ENCODE measurements at places on chromosomes 3 and 15.

GRCh38 chr15:67150023-67150860 is 84.8 kb downstream of the SMAD3 start:
- no peaks in the 10 kb centered on the region for H3K36me3 ChIP-seq
- no peaks in the 10 kb centered on the region for H3K27me3 ChIP-seq
- H3K27ac ChIP-seq, result no peak overlapping the region
- H3K4me1 ChIP-seq, result peaks cover 48% of the 10 kb centered on the region

GRCh38 chr3:127610105-127610504 is 11.9 kb downstream of the MCM2 start:
- no peaks in the 10 kb centered on the region for H3K4me1 ChIP-seq
- H3K4me3 ChIP-seq, result no peak overlapping the region
- no peak for DNase-seq
- H3K27me3 ChIP-seq, result no peaks in the 10 kb centered on the region
- H3K27ac ChIP-seq, result no peak overlapping the region

GRCh38 chr3:24242012-24242698 is 252.5 kb downstream of the THRB start:
- no peak overlapping the region for H3K4me3 ChIP-seq
- no peaks in the 10 kb centered on the region for H3K4me1 ChIP-seq
- DNase-seq, result no peak
- no peaks in the 10 kb centered on the region for H3K27me3 ChIP-seq
- no peak overlapping the region for H3K27ac ChIP-seq

GRCh38 chr3:71541313-71541712 is 42.2 kb downstream of the FOXP1 start:
- no peaks in the 10 kb centered on the region for H3K27me3 ChIP-seq
- H3K36me3 ChIP-seq, result no peaks in the 10 kb centered on the region
- no peak overlapping the region for H3K27ac ChIP-seq
- no peaks in the 10 kb centered on the region for H3K4me1 ChIP-seq
- no peak overlapping the region for H3K4me3 ChIP-seq
- DNase-seq, result no peak

DNA sequence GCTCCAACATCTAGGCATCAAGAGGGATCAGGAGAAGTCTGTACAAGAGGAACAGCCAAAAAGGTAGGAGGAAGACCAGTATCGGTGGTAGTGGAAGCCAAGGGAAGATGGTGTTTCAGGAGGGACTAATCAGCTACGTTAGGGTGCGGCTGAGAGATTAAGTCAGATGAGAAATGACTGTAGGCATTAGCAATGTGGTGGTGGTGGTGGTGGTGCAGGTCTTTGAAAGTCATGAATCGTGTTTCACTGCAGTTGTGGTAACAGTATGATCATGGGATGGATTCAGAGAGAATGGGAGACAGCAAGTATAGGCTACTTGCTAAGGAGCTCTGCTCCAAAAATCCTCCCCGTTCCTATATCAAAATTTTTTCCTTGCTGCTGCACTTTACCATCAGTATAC is 35.5 kb downstream of the ASTE1 start:
- no peak for DNase-seq
- H3K36me3 ChIP-seq, result no peaks in the 10 kb centered on the region
- no peaks in the 10 kb centered on the region for H3K4me1 ChIP-seq

DNA sequence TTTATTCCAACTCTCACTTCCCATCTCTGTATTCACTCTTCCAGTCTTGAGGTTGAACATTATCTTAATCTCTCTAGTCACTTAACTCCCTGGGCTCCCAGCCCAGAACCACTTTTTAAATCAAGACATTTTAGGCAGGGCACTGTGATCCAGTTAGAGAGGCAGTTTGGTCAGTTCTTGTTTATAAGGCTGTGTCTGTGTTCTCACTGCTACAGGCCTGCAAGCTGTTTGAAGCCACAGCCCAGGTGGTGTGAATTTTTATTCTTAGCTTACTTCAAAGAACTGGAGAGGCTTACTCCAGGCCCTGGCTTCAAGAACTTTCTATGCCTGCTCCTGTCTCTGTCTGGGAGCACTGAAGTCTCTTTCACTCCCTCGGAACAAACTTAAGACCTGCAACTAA is 906.1 kb downstream of the CADM2 start:
- H3K27me3 ChIP-seq, result no peaks in the 10 kb centered on the region
- H3K4me1 ChIP-seq, result no peaks in the 10 kb centered on the region
- H3K4me3 ChIP-seq, result no peak overlapping the region
- H3K36me3 ChIP-seq, result no peaks in the 10 kb centered on the region
- H3K27ac ChIP-seq, result no peak overlapping the region

DNA sequence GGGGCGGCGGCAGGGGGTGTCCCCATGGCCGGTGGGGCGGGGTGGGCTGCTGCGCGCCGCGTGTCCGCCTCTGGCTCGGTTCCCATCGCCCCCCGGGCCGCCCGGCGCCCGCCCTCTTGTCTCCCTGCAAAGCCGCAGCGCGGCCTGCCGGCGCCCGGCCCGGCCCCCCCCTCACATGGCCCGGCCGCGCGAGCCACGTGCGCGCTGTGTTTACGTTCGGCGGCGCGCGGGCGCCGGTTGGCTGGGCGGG is 502 bp downstream of the NR1D2 start:
- no peak overlapping the region for H3K4me3 ChIP-seq
- H3K27me3 ChIP-seq, result no peaks in the 10 kb centered on the region
- H3K36me3 ChIP-seq, result no peaks in the 10 kb centered on the region

GRCh38 chr3:170809007-170809974 is 60.7 kb downstream of the RPL22L1 start:
- no peaks in the 10 kb centered on the region for H3K4me1 ChIP-seq
- H3K27me3 ChIP-seq, result no peaks in the 10 kb centered on the region
- no peak overlapping the region for H3K4me3 ChIP-seq
- no peak overlapping the region for H3K27ac ChIP-seq
- no peaks in the 10 kb centered on the region for H3K36me3 ChIP-seq

GRCh38 chr3:172257648-172258400 is 190.4 kb downstream of the GHSR start:
- H3K27ac ChIP-seq, result no peak overlapping the region
- H3K4me3 ChIP-seq, result no peak overlapping the region
- no peaks in the 10 kb centered on the region for H3K4me1 ChIP-seq
- DNase-seq, result no peak

DNA sequence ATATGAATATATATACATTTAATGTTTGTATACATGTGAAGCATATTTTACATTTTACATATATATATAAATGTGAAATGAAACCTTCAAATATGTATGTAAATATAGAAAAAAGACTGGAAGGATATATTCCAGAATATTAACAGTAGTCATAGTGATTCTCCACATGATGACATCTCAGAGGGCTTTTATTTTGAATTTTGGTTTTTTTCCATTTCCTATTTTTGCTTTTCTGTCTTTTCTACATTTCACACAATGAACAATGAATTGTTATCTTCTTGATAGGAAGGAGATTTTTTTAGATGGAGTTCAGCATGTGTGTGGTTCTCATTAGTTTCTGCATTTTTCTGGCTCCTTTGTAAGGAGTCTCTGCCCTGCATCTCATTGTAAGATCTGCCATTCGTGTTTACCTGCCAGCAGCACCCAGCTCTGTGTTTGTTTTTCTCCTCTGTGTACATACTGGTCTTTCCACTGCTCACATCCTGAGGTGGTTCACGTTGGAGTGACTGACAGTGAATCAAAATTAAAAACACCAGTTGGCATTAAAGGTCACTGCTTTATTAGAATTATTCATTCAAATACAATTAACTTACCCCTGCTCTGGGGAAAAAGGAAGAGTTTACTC is 425.3 kb upstream of the MDFIC2 start:
- DNase-seq, result no peak
- H3K4me1 ChIP-seq, result no peaks in the 10 kb centered on the region
- no peak overlapping the region for H3K4me3 ChIP-seq
- no peaks in the 10 kb centered on the region for H3K27me3 ChIP-seq
- no peak overlapping the region for H3K27ac ChIP-seq
- H3K36me3 ChIP-seq, result no peaks in the 10 kb centered on the region

Measured in naive thymus-derived CD4-positive, alpha-beta T cell (primary cell).